Right renal cortex interstitium (tissue), 3 donors: ENCODE measurements at places on chromosomes 2 and 18. TPM values are rescaled to one million over a fixed set of nuclear protein-coding genes. Genes with fewer than 3 reads are reported as not detected.

ALPP gene
- polyA plus RNA-seq = 0.06 TPM

COBLL1 gene
- 135 TPM for polyA plus RNA-seq

COLEC12 gene
- polyA plus RNA-seq = 30.4 TPM

SCN7A gene
- 11.5 TPM for polyA plus RNA-seq

OTOS gene
- polyA plus RNA-seq = not detected

RTP5 gene
- not detected for polyA plus RNA-seq

C2orf81 gene
- 5.7 TPM for polyA plus RNA-seq

ITPRID2 gene
- polyA plus RNA-seq = 173 TPM

GCG gene
- polyA plus RNA-seq = not detected

- DNase-seq = no peak
Observed at GRCh38 chr18:9941660-9942059, 27.8 kb downstream of the VAPA start.

GRCh38 chr2:241764275-241765241 is 12.1 kb upstream of the GAL3ST2 start:
- no peak for DNase-seq

DNA sequence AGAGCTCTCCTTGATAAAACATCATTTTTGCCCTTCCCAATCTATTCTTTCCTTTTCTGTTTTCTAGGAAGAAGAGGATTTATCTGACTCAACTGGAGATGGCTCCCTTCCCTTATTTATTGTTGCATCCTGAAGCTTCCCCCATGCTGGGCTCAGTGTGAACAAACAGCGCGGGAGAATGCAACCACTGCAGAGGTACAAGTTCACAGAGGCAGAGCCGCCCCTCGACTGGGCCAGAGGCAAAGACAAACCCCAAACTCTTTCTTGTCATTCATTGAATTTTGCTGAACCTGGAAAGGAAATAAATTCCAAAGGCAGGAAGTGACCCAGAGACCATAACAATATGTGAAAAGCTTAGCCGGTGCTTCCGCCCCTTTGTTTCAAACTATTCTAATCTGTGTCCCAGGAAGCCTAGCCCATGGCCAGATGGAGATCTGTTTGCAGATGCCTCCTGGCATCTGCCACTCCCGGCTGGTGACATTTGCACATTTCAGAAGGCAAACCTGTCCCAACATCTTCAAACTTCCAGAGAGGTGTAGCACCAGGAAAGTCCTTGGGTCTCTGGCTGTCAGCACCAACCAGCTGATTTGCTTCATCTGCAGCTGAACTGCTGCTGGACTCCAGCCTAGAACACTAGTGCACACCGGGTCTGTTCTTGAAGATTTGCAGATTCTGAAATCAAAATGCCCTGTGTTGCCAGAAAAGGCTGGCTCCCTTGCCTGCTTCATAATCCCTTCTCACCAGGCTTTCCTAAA is 79.4 kb upstream of the MAP4K3 start:
- no peak for DNase-seq

- DNase-seq = no peak
Observed at GRCh38 chr2:166957686-166958085, 69.4 kb downstream of the XIRP2 start.

GRCh38 chr2:133530645-133531044 is 37.6 kb downstream of the NCKAP5 start:
- no peak for DNase-seq

DNA sequence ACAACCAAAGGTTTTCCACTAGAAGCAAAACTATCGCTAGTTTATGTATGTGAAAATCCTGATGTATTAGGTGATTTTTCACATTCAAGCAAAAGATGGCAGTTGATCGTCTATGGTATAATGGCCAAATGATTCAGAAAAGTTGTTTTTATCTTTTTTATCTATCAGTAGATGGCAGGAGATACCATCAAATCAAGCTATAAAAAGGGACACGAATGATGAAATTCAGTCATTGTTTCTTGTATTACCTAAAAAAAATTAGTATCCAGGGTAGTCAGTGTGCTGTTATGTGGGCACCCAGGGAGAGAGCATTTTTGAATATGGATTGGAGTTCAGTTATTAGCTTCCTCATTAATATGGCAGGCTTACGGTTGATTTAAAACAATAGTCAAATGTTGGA is 22.9 kb upstream of the CAVIN2 start:
- DNase-seq = no peak

GRCh38 chr2:236571145-236571544 is 1.5 kb downstream of the ACKR3 start:
- no peak for DNase-seq

GRCh38 chr2:221095356-221095755 is 476.7 kb downstream of the EPHA4 start:
- DNase-seq = no peak

DNA sequence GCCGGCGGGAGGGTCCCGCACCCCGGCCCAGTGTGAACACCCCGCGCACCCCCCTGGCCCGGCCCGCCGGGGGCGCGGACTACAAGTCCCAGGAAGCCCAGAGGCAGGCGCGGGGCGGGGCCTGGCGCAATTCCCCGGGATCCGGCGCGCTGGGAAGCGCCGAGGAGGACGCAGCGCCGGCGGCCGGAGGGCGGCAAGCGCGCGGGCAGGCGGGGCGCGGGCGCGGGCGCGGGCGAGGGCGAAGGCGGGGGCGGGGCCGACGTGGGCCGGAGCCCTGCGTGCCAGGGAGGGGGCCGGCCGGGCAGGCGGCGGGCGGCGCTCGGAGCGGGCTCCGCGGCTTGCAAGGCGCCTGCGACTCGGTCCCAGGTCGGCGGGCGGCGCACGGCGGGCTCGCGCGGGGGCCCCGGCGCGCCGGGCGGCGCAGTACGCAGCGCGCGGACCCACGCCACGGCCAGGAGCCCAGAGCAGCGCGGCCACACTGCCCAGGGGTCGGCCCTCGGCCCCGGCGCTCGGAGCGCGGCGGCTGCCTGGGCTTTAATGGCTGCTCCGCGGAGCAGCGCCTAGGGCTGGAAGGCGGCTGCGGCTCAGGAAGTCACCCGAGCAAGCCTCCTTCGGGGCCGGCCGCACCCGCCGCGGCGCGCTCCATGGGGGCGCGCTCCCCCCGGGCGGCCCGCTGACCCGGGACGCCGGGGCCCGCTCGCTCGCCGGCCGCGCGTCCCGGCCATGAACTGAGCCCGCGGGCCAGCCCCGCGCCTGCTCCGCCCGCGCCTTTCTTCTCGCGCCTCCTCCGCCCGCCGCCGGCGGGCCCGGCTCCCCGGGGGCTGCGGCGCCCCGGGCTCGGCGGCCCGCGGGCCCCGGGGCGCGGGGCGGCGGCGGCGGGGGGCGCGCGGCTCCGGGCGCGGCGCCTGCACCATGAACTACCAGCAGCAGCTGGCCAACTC is at the start of gene AGAP1:
Gene AGAP1, plus strand, starts transcription at position 269 of the 941 bp plus-strand sequence.
- no peak for DNase-seq

DNA sequence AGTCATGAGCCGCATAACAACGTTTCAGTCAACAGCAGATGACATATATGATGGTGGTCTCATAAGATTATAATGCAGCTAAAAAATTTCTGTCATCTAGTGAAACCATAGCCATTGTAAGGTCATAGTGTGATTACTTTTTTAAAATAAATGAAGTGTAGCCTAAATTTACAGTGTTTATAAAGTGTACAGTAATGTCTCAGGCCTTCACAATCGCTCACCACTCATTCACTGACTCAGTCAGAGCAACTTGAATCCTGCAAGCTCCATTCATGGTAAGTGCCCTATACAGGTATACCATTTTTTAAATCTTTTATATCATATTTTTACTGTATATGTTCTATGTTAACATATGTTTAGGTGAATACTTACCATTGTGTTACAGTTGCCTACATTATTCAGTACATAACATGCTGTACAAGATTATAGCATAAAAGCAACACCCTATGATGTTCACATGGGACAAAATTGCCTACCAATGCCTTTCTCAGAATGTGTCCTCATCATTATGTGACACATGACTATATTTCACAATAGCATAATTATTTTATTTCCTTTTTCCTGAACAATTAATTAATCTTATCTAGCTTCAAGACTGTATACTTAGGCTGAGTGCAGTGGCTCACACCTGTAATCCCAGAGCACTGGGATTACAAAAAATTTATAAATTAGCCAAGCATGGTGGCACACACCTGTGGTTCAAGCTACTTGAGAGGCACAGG is 1115.9 kb upstream of the ZEB2 start:
- DNase-seq = no peak

DNA sequence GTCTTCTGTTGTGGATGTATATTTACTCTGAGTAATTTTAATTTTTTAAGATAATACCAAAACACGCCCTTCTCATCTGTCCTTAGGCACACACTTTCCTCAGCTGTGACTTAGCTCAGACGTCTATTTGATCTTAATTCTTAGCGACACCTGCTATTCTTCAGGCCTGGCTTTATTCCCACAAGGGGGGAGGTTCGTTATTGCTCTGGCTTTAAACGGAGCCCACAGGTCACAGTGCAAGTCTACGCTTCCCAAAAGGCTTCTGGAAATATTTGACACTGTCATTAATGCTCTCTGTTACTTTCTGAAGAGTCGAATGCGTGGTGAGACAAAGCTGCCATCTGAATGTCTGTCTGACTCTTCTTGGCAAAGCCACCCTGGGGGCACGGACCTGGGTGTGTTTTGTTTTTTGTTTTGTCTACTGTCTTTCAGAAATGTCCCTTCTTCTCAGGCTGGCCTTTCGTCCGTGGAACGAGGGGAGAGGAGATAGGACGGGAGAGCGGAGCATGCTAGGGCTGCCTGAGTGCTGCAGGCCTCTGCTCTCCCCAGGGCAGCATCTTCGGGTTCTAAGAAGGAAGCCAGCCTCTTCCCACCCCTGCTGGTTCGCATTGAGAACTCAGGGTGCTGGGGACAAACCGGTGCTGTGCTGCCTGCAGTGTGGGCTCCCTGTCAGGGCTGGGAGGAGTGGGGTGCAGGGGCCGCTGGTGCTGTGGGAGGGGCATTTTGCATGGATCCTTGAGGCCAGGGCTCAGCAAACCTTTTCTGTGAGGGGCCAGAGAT is 61.9 kb downstream of the ASAP2 start:
- DNase-seq = no peak

DNA sequence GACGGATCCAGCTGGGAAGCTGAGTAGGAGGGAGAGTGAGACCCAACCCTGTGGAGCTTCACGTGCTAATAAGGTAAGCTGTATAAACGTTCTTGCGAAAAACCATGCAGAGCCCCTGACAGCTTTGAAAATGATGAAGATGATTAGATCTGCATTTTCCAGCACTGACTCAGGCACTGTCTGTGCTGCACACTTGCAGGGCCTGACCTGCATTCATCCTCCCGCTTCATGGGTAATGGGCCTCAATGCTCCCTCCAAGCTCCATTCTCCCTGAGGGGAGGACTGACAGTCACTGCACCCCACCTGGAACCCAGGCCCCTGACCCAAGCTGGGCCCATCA is 205.4 kb downstream of the TMEM163 start:
- no peak for DNase-seq

DNA sequence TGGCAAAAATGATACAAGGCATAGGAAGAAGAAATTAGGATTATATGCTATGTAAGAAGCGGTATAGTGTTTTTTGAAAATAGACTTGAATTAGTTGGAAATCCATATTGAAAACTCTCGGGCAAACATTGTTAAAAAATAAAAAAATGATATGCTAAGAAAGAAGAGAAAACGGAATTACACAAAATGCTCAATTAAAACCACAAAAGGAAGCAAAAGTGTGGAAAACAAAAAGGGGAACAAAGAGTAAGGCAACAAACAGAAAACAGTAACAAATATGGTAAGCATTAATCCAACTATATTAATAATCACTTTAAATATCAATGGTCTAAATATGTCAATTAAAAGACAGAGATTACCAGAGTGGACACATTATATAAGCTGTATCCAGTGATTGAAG is 58.4 kb downstream of the TXNL1 start:
- DNase-seq = no peak

GRCh38 chr18:35180455-35180854 is 60.4 kb upstream of the ZNF397 start:
- no peak for DNase-seq

GRCh38 chr2:24920809-24921441 is 888 bp upstream of the ADCY3 start:
- no peak for DNase-seq

DNA sequence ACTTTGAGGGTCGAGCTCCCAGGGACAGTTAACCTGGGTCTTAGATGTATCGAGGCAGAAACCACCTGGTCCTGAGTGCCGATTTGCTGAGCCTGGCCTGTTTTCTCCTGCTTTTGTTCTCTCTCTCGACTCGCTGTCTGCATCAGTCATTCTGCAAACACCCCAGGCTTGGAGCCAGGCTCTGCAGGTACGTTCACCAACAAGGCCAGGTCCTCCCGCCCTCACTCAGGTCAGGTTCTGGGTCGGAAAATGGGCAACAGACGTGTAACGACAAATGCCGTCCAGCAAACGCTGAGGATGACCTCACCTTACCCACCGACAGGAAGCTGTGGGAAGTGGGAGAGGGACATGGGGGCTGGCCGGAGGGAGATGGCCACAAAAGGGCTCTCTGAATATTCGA is 57.7 kb upstream of the PXDN start:
- no peak for DNase-seq

DNA sequence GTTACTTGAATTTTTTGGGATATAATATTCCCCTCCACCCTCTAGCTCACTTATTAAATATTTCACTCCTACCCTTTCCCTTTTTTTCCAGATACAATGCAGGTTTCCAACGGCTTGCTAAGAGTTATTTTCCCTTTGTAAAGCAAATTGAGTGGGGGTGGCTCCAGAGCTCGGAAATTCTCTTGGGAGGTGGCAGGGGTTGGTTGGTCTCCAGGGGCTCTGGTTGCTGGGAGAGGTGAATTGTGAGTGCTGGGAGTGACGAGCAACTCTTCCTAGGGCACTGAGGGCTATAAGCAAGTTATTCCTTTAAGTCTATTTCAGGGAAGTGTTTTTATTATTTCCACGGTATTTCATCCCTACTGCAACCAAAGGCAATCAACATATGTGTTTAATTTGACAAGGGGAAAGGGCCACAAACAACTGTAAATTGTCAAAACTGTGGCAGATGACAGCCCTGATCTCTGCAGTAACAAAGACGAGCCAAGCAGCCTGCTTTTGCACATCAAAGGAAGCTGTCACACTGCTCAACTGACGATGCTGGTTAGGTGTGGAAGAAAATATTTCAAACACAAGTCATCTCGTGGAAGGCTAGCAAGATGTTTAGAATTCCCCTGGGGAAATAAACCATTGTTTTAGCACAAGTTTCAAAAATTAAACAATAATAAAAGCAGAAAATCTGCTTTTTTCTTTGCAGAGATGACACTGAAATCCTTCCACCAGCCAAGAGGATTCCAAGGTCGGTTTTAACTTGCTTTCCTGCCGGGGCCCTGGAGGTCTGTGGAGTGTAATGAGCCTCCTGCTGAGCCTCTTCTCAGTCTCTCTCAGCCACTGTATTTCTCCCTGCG is 34.8 kb upstream of the ASXL2 start:
- no peak for DNase-seq

GRCh38 chr18:51350081-51350480 is 152.6 kb upstream of the MEX3C start:
- no peak for DNase-seq

DNA sequence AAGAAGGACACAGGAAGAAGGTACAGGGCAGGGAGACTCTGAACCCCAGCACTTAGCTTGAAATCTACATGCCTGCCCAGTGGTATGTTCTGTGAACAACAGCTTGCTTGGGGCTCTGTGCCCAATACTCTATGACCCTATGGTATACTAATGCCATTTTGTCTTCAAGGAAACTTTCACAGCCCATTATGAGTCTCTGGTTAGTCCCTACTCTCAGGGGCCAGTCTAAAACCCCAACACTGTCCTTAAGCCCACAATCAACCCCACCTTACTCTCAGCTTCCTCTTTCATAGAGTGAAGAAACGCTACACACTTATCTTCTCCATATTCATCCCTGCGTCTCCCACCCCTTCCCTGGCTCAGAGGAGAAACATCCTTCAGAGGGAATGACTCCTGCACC is 16.0 kb downstream of the NEB start:
- no peak for DNase-seq
